ENCODE measurements at places on chromosomes 1 and 21. TPM values are rescaled to one million over a fixed set of nuclear protein-coding genes. Genes with fewer than 3 reads are reported as not detected.

DNA sequence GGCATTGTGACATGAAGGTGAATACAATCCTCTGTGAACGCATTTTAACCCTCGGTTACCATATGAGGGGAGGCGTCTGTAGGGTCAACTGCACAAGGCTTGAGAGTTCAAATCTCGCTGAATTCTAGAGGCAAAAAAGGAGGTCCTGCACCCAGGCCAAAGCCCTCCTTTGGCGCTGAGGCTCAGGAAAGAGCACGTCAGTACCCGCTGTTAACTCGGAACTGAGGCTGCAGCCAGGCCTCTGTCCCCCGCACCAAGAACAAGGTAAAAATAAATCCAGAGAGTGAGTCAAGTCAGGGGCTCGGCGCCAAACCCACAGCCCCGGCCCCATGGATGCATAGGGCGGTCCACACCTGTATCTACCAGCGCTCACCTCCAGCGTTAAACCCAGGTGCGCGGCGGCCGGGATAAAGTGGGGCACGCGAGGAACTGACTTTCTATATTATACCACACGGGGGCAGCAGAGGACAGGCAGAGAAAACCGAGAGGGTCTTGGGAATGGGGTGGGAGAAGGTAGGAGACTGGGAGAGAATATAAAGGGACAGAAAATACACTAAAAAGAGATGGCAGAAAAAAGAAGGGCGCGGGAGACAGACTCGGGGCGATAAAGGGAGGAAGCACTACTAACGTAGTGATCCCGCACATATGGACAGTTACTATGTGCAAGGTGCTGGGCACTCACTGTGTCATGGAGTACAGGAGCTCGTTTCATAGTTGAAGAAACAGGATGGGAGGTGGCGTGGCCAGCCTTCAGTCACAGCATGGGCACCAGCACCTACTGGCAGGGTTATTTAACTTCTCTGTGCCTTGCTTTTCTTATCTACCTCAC, 54.9 kb downstream of the DMRTA2 start:
- DNase-seq = peak; percentile 41

DNA sequence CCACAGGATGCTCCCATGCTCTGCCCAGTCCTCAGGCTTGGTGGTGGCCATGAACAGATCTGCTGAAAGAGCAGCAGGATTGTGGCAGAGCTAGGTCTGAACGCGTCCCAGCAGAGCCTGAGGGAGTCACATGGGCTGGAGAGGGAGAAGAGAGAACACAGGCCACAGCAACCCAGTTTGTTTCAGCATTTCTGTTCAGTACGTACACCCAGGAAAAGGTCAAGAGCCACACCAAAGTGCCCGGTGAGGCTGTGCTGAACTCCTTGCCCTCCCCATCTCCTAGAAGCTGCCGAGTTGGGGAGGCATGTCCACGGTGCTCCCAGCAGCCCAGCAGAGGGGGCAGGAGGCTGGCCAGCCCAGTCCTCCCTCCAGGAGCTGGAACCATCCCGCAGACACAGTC, 5.5 kb downstream of the PKP1 start:
- no peak for DNase-seq

ITLN1 gene
- total RNA-seq = 1.6 TPM

OR2L2 gene
- 0.09 TPM for total RNA-seq

DCDC2B gene
- total RNA-seq = 7.2 TPM

DNA sequence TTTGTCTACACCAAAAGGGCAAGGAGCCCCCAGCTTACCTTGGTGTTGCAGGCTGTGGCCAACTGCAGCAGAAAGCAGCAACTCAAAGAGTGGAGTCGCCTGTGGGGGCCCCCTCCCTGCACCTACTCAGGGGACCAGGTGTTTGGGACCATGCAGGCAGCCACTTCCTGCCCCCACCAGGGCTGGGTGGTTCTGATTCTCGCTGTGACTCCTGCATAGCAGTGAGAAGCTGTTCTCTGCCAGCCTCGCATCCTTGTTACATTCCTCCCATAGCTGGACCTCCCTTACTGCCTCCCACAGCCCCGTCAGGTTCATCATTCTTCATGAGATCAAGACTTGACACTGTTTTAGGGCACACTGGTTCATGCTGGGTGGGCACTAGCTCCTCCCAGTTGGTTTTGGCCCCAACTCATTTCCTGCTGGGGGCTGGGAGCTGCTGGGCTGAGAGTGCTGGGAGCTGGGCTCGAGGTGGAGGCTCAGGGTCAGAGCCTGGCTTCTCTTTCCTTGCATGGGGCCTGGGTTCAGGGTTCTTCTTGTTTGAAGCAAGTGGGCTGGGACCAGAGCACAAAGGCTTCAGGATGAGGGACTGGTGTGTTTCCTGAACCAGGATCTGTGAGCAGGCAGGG, 146.9 kb upstream of the C1orf174 start:
- DNase-seq = no peak

CD58 gene
- total RNA-seq = 27.5 TPM

GRCh38 chr1:233868461-233868860, 36.0 kb upstream of the SLC35F3 start:
- no peak for DNase-seq

- DNase-seq = no peak
These were observed 8.2 kb downstream of the LSS start for GRCh38 chr21:46220275-46220810.

GRCh38 chr21:41752231-41752681, 14.6 kb downstream of the RIPK4 start:
- no peak for DNase-seq

DNA sequence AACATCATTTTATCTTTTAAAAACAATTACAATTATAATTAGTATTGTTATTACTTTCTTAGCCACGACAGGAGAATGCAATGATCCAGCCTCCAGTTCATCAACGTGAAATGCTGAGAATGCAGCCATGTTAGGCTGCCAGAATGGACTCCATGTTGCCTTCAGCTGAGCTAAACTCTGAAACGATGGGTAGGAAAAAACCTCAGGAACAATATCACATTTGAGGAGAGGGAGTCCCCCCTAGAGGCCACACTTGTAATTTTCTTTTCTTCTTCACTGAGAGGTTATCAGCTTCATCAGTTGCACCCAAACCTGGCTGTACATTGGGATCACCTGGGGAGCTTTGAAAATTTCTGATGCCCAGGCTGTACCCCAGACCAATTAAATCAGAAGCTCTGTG, 34.6 kb upstream of the DNAH14 start:
- DNase-seq = no peak

LCE3C gene
- not detected for total RNA-seq

PADI2 gene
- total RNA-seq = 4.6 TPM

OR2T29 gene
- not detected for total RNA-seq

- no peak for DNase-seq
These were observed 33.1 kb upstream of the COL6A2 start for GRCh38 chr21:46064870-46065214.

DNA sequence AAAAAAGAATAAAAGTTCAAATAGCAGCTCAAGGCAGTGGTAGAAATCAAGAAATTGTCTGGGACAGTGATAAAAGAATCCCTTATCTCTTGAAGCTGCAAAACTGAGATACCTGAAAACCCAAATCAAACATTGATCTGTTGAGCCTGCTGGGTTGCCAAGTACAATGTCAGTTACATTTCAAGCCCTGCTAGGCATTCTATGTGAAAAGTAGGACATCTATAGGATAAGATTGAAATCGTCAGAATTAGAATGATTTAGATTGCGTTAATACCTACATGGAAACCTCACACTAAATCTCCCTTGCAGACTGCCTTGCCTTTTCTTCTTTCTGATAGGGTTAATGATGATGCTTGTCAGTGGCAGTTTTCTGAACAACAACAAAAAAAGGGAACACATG, 1684.4 kb upstream of the B3GALT2 start:
- no peak for DNase-seq

DNA sequence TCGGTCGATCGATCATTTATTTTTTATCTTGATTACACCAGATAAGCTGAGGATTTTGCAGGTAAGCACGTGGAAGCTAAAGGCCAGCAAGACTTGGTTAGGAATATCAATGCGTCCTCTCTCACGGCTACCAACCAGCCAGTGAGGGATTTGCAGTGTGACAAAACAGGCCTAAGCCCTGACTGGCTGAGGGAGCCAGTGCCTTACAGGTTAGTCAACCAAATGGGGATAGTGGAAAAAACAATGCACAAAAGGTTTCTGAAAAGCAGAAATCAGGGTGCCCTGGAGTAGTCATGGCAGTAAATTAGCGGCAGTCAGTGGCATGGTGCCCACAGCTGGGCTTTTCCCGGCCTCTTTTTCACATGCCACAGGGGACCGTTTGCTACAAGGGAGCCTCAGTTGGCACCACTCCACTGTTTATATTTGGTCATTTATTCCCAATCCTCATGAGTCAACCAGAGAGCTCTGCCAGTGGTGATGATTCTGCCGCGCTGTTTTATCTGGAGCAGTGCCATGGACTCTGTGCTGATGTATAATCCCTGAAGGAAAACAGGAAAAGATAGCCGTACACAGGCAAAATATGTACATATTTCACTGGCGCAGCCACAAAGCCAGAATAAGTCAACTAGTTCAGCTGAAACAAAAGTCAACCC, 167.6 kb downstream of the RHOU start:
- DNase-seq = peak; percentile 92

THBS3 gene
- total RNA-seq = 33.1 TPM

RGS16 gene
- 13.6 TPM for total RNA-seq

Measured in lung (tissue), 17 donors.